Fibroblast of lung (primary cell): ENCODE measurements at places on chromosomes 4 and X.
A peak's percentile ranks its signal among the peaks of the same experiment; 100 is the strongest.

- no peak for DNase-seq
- H3K4me1 ChIP-seq, result no peaks in the 10 kb centered on the region
- no peak overlapping the region for H3K27ac ChIP-seq
- no peak overlapping the region for H3K4me3 ChIP-seq
Measured at GRCh38 chr4:62344915-62345314, 1144.8 kb downstream of the ADGRL3 start.

GRCh38 chr4:171954650-171955049 is 141.4 kb downstream of the GALNTL6 start:
- no peaks in the 10 kb centered on the region for H3K27me3 ChIP-seq
- H3K36me3 ChIP-seq, result no peaks in the 10 kb centered on the region
- H3K4me1 ChIP-seq, result no peaks in the 10 kb centered on the region
- H3K4me3 ChIP-seq, result no peak overlapping the region
- no peak overlapping the region for H3K27ac ChIP-seq

GRCh38 chr4:174490451-174490961 is 31.8 kb downstream of the HPGD start:
- no peak overlapping the region for H3K27ac ChIP-seq
- no peaks in the 10 kb centered on the region for H3K36me3 ChIP-seq
- DNase-seq, result peak; percentile 59
- H3K4me1 ChIP-seq, result no peaks in the 10 kb centered on the region
- H3K27me3 ChIP-seq, result no peaks in the 10 kb centered on the region
- H3K4me3 ChIP-seq, result no peak overlapping the region

DNA sequence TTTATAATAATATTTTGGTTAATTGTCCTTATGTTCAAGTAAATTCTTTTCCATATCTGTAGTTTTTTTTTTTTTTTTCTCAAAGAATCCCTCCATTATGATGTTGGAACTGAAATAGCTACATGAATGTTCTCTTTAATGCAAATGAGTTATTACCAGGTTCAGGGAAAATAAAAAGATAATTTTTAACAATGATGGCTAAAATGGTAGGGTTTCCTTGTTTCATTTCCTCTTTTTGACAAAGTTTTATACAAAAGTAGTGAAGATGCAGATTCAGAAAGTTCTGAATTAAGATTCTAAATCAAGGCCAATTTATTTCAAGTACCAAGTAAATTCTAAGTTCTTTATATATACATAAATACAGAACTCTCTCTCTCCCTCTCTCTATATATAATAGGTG is 779.0 kb upstream of the INTU start:
- no peaks in the 10 kb centered on the region for H3K27me3 ChIP-seq
- H3K36me3 ChIP-seq, result no peaks in the 10 kb centered on the region
- no peak for DNase-seq
- H3K27ac ChIP-seq, result no peak overlapping the region

DNA sequence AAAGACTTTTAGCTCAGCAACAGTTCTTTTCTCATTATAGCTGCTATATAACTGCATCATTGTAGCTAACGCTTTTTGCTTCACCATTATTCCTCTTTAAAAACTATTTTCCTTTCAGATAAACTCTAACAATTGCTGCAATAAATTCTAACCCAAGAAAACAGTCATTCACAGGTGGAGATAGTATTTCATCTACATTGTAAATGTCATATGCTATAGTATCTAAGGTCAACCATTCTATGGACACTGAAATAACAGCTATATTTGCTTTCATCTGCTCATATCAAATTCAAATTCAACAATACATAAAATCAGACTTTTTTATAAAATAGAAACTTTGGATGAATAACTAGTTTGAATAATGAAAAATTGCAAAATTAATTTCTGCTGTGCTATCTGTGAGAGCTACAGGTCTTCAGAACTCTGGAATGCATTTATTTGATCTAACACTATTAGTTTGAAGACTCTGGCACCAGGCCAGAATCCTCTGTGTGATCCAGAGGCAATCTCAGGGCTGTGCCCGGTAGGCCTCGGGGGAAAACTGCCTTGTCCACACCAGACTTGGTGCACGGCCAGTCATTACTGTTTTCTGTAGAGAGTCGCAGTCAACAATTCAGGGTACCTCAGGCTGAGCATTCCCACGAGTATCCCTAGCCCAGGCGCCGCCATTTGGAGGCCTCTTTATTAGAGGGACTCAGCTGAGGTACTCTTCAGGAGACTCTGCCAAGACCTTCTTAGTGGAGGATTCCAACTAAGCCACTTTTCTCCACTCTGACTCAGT is 332.4 kb downstream of the SLC7A11 start:
- H3K27ac ChIP-seq, result no peak overlapping the region
- no peak for DNase-seq
- H3K36me3 ChIP-seq, result no peaks in the 10 kb centered on the region
- H3K4me1 ChIP-seq, result no peaks in the 10 kb centered on the region
- no peaks in the 10 kb centered on the region for H3K27me3 ChIP-seq

GRCh38 chrX:150813922-150814321 is 84.5 kb downstream of the CD99L2 start:
- H3K27ac ChIP-seq, result no peak overlapping the region
- no peaks in the 10 kb centered on the region for H3K27me3 ChIP-seq
- DNase-seq, result no peak
- H3K4me3 ChIP-seq, result no peak overlapping the region
- H3K36me3 ChIP-seq, result no peaks in the 10 kb centered on the region

DNA sequence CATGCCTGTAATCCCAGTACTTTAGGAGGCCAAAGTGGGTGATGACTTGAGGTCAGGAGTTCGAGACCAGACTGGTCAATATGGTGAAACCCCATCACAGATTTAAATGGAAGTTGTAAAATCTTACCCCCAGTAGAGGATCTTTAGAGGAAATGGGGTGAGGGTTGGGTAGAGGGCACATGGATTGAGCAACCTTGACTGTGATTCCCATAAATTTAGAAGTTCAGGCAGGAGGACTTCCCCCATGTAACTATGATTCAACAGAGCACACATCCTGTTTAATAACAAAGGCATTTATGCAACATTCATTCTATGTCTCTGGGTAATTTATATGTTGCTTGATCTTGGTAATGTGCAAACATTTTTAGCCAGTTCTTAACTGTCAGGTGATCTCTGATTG is 143.1 kb downstream of the RBM47 start:
- no peaks in the 10 kb centered on the region for H3K36me3 ChIP-seq
- H3K27ac ChIP-seq, result no peak overlapping the region
- no peak overlapping the region for H3K4me3 ChIP-seq
- no peaks in the 10 kb centered on the region for H3K4me1 ChIP-seq
- no peaks in the 10 kb centered on the region for H3K27me3 ChIP-seq
- peak; percentile 50 for DNase-seq

DNA sequence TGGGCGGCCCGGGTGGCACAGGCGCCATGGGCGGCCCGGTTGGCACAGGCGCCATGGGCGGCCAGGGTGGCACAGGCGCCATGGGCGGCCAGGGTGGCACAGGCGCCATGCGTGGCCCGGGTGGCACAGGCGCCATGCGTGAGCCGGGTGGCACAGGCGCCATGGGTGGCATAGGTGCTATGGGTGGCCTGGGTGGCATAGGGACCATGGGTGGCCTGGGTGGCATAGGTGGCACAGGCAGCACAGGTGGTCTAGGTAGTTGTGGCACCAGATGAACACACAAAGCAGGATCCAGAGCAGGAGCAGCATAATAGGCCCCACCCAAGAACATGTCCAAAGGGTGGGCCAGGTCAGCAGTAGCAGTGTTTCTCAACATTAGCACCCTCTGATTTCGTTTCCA is 4.3 kb downstream of the ESX1 start:
- H3K4me1 ChIP-seq, result no peaks in the 10 kb centered on the region
- H3K36me3 ChIP-seq, result no peaks in the 10 kb centered on the region
- H3K4me3 ChIP-seq, result no peak overlapping the region
- DNase-seq, result no peak

DNA sequence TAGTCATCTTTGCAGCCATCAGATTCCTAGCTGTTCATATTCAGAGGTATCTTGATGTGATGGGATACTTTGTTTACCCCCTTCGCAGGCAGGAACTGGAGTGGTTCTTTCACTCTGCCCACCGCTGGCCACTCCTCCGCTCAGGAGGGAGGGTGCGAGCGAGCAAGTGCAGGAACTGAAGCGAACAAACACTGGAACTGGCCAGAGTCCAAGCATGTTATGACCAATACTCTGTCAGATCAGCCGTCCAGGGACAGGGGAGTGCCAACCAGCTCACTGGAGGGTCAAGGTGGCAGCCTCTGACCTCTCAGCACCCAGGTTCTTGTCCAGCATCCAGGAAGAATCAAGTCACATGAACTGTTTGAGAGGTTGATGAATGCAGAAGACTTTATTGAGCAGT is 18.0 kb upstream of the MANBA start:
- H3K36me3 ChIP-seq, result no peaks in the 10 kb centered on the region
- H3K27ac ChIP-seq, result no peak overlapping the region
- no peak for DNase-seq
- peaks cover 2% of the 10 kb centered on the region for H3K4me1 ChIP-seq
- no peaks in the 10 kb centered on the region for H3K27me3 ChIP-seq

GRCh38 chr4:73870260-73870659 is 1.1 kb downstream of the CXCL1 start:
- no peak overlapping the region for H3K27ac ChIP-seq
- no peaks in the 10 kb centered on the region for H3K36me3 ChIP-seq
- no peaks in the 10 kb centered on the region for H3K4me1 ChIP-seq
- DNase-seq, result no peak

- H3K4me3 ChIP-seq, result peak overlapping the region; percentile 90
- H3K27ac ChIP-seq, result peak overlapping the region; percentile 78
- DNase-seq, result peak; percentile 55
- H3K27me3 ChIP-seq, result no peaks in the 10 kb centered on the region
- H3K36me3 ChIP-seq, result no peaks in the 10 kb centered on the region
- peaks cover 3% of the 10 kb centered on the region for H3K4me1 ChIP-seq
Measured at GRCh38 chr4:127781300-127782024, 660 bp upstream of the HSPA4L start.
